ENCODE measurements at places on chromosomes 7 and 10.

GRCh38 chr7:6649241-6649961, 12.3 kb downstream of the ZNF316 start:
- no peak for DNase-seq

- DNase-seq: no peak
These were observed 30.8 kb downstream of the LDB3 start for GRCh38 chr10:86699125-86699524.

- DNase-seq: no peak
These were observed 142.1 kb downstream of the PHTF2 start for GRCh38 chr7:77940647-77941046.

DNA sequence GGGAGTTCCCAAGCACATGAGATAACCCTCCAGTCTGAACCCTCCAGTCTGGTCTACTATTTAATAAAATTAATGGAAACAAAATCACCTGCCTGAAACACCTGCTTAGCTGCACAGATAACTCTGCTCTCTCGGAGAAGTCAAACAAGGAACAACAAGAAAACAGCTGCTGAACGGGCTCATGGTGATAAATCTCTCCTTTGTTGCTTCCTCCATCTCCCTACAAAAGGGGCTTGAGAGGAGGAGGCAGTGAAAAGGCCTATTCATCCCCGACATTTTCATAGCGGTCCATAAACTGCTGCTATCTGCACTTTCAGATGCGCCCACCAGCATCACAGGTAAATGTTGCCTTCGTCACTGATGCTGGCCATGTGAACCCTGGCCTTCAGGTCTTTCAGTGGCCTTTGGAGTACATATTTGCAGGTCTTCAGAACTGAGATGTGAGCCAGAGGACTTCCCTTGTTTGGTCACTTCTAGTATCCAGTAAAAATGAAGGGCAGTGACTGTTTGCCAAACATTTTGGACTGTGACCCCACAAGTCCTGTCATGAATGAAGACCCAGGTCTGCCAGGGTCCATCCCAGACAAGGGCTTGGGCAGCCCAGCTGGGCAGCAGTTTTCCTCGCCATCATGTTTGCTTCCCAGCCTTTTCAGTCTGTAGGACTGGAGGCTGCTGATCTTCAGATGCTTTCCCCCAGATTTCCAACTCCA, 15.9 kb downstream of the FKBP6 start:
- no peak for DNase-seq

DNA sequence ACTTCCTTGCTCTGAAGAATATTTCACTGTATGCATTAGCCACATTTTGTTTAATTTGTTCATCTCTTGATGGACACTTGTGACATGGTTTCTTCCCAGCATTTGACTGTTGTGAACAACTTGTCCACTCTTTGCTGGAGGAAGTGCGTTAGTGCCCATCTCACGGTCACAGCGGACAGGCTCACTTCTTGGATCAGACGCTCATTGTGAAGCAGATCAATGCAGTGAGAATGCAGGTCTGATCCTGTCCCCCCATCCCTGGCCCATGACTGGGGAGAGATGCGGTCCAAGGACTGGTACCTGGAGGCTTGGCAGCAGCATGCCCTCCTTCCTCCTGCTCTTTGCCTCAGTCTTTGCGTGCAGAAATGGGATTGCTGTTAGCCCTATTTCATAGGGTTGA, 41.5 kb downstream of the DOCK1 start:
- no peak for DNase-seq

GRCh38 chr10:116771101-116771958, 29.0 kb upstream of the HSPA12A start:
- peak; percentile 56 for DNase-seq

DNA sequence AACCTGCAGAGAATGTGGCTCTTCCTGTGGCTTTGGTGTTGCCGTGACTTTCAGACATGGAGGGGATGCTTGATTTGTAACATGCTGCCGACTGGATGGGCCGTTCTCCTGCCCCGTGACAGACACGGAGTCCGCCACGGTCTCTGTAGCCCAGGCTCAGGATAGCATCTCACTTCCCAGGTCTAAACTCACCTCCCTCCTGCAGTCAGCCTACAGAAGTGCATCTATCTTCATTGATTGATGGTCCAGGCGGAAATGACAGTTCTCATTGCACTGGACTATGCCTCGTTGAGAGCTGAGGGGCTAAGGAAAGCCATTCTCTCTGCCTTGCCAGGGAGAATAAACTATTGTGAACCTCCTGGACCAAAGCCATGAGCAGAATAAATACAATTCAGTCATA, 77.5 kb downstream of the CHN2 start:
- DNase-seq: no peak

DNA sequence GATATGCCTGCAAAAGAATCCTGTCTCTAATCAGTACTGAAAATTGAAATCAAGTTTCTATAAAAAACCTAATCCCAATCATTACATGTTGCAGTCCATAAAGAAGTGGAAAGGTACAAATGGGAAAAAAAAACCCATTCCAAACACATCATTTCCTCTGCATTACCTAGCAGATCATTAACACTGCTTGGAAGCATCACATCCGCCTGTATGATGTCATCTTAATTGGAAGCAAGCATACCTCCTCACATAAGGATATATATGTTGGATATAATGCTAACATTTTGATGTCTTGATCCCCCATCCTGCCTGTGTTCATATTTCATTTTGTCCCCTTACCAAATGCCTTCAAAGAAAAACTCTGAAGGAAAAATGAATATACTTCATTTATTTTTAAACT, 241.3 kb upstream of the AOAH start:
- DNase-seq: no peak

Measured in tibial nerve (tissue), 4 donors.